ENCODE measurements at places on chromosomes 1 and 21.

DNA sequence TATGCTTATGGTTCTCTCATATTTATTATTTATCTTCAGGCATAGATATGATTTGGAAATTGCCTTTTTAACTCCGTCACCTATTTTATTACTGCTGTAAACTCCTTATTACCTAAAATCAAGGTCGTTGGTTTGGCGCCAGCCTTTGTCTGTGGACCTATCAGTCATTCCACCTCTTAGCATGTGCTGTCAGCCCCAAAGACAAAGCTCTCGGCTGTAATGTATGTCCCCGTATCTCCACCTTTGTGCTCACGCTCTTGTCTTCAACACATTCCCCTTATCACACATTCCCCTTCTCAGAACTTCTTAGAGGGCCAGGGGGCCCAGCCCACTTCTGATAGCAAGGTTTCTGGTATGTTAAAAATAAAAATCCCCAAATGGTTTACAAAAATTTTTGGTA, 342.2 kb downstream of the RYR2 start:
- no peak for DNase-seq

DNA sequence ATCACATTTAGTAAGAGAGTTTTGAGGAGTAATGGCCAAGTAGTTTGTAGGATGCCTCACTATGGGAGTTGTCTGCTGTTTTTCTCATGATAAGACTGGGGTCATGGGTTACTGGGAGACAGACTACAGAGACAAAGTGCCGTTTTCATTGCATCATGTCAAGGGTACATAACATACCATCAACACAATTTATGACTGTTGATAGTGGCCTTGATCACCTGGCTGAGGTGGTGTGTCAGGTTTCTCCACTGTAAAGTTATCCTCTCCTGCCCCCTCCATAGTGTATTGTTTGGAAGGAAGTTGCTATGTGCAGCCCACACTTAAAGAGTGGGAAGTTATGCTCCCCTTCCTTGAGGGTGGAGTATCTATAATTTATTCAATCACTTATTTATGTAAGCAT, 263.5 kb upstream of the POU3F1 start:
- no peak for DNase-seq

DNA sequence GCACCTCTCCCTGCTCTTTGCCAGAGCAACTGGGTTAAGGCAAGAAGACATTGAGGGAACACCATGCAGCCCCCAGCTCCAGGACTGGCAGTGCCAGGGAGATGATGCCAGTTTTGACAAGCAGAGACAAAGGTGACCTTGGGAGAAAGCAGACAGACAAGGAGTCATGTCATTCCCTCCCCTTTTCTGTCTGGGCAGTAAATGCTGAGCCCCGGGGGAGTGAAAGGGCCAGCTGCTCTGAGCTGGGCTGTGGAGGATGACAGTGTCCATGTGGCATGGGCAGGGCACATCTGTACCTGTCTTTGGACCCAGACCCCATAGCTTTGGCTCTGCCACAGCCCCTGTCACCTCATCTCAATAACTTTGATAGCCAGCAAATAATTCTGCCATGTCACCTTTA, 24.2 kb downstream of the PLEKHA6 start:
- no peak for DNase-seq

GRCh38 chr1:118147522-118147921, 37.5 kb downstream of the SPAG17 start:
- no peak for DNase-seq

GRCh38 chr1:97610748-97611147, 310.1 kb downstream of the DPYD start:
- no peak for DNase-seq

GRCh38 chr1:7474786-7475502, 296.2 kb upstream of the VAMP3 start:
- DNase-seq, result no peak

GRCh38 chr1:7407980-7408770, 362.9 kb upstream of the VAMP3 start:
- DNase-seq, result no peak

DNA sequence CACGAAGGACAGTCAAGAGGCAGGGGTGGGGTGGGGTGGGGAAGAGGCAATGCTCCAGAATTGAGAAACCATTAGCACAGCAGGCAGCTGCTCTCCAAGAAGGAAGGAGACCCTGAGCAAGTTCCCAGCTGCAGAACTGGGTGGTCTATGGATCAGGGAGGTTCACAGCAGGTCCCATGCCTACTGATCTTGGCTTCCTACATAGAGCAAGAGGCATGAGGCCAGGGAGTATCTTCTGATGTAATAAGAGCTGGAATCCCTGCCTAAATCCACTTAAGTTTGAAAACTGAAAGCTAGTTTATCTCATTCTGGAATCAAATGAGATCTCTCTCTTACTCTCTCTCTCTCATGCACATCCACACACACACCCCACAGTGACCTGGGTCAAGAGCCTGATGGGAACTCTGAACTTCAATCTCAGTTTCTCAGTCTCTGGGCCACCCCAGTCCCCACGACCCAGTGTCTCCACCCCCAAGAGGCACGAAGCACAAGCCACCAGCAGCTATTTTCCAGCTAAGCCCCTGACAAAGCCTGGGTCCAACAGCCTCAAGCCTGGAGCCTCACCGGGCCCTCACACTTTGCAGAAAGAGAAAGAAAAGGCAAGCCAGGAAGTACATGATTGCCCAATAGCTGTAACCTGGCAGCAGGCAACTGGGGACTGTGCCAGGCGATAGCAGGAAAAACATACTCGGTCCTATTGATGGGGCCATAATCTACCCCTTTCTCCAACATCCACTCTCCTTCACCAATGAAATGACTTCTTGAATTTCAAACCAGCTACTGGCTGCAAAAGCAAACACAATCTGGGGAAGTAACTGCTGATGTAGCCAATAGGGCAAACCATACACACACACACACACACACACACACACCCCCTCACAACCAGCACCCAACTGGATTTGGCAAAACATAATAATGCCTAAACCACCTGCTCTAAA, 2.2 kb downstream of the NUAK2 start:
- no peak for DNase-seq

All from Jurkat, Clone E6-1 (cell line).